Activated CD4-positive, alpha-beta memory T cell treated with anti-CD3 and anti-CD28 coated beads for 36 hours (primary cell): ENCODE measurements at places on chromosomes 2 and 18.

GRCh38 chr2:25814681-25815080 is 63.6 kb downstream of the ASXL2 start:
- DNase-seq = no peak

DNA sequence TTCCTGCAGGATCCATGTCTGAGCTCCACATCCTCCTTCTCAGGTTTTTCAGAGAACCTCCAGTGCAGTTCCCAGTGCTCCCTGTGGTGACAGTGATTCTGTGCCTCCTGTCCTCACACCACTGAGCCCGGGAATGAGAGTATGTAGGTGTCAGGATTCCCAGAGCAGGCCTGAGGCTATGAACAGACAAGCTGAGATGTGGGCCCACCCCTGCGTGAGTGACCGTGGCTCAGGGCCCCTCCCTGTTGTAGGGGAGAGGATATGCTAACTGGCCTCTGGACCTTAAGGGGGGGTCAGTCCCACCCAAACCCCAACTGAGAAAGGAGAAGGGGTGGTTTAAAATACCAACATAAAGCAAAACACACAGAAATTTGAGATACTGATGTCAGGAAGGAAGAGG is 104.8 kb upstream of the RAB12 start:
- DNase-seq = no peak

DNA sequence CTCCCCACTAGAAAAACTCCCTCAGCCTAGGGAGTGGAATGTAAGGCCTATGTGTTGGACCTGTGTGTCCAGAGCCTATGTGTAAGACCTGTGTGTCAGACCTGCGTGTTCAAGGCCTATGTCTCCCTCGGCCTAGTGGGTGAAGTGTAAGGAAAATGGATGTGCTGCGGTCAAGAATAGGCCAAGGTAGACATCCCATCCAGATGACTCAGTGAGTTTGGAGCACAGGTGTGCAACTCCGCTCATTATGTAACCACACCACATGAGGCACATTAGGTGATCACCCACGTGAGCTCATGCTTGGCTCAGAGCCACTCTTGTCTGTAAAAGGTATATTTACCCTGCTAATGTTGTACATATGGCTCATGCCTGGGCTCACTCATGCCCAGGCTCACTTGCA is 565.3 kb upstream of the CRIM1 start:
- no peak for DNase-seq

DNA sequence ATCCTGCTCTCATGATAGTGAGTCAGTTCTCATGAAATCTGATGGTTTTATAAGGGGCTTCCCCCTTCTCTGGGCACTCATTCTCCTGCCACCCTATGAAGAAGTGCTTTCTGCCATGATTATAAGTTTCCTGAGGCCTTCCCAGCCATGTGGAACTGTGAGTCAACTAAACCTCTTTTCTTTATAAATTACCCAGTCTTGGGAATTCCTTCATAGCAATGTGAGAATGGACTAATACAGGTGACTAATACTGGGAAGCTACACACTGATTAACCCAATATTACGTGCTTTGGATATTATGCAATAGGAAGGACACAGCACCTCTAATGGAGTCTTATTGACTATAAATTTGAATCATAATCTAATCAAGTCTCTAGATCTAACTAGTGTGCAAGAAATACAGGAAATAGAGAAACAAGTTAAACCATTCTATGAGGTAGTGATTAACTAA is 107.2 kb upstream of the ETAA1 start:
- DNase-seq = no peak

DNA sequence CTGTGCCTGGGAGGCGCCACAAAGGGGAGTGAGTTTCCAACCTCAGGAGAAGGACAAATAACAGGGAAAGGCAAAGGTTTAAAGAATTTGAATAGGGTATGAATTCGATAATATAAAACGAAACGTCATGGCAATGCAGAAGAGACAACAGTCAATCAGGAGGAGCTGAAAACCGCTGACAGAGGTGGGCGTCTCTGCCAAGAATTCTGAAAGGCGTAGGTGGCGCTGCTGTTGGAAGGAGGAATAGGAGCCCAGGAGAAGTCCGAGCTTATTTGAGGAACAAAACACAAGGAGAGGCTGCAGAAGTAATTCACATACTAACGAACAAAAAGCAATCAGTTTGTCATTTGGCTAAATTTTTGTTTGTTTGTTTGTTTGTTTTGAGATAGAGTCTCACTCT is 485.8 kb upstream of the POU3F3 start:
- DNase-seq = no peak

GRCh38 chr18:10202845-10203321 is 251.6 kb upstream of the APCDD1 start:
- DNase-seq = no peak

GRCh38 chr2:189441709-189442074 is 418 bp downstream of the WDR75 start:
- no peak for DNase-seq

- DNase-seq = no peak
Measured at GRCh38 chr2:60862642-60863041, 18.7 kb upstream of the REL start.

DNA sequence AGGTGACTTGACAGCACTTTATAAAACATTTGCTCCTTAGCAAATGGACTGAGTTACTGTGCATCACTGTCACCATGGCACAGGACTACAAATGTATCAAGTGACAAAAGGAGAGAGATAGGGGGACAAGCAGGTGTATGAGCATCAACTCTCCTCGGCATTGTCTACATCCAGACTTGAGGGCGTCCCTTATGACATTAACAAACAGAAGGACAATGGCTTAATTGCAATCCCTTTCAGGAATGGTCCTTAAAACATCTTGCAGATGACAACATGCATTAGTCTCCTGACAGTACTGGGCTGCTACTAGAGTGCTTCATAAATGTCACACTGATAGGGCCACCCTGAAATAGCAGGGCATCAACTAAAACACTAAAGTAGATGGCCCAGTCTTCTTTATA is 198.8 kb downstream of the PDE1A start:
- no peak for DNase-seq

DNA sequence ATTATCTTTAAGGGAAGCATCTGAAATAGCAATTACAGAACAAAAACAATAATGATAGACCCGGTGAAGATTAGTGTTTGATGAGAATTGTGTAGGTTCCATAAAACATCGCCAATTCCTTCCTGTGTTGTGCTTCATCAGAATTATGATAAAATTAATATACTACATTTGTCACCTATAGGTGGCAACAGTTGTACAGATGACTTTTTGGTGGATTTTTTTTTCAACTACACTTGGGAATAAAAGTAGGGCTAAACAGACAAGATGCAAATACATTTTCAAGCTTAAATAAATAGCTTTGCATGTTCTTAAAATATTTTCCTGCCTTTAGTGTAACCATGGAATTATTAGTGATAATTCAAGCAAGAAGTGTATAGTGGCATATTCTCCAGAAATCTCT is 7.0 kb upstream of the LYPD1 start:
- no peak for DNase-seq

DNA sequence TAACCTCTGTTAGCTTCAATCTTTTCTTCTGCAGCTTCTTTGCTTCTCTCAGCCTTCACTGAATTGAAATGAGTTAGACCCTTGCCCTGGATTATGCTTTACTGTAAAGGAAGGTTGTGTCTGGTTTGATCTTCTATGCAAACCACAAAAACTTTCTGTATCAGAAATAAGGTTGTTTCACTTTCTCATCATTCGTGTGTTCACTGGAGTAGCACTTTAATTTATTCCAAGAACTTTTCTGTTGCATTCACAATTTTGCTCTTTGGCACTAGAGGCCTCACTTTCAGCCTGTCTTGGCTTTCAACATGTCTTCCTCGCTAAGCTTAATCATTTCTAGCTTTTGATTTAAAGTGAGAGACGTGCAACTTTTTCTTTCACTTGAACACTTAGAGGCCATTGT is 365.3 kb downstream of the TDRD15 start:
- DNase-seq = no peak

- DNase-seq = no peak
Measured at GRCh38 chr2:162297925-162298552, 20.4 kb downstream of the IFIH1 start.

- DNase-seq = no peak
Measured at GRCh38 chr2:120477198-120477597, 131.3 kb downstream of the INHBB start.

- DNase-seq = no peak
Measured at GRCh38 chr18:7958081-7958896, 391.2 kb downstream of the PTPRM start.

GRCh38 chr18:73942081-73942625 is 205.5 kb downstream of the FBXO15 start:
- DNase-seq = no peak

DNA sequence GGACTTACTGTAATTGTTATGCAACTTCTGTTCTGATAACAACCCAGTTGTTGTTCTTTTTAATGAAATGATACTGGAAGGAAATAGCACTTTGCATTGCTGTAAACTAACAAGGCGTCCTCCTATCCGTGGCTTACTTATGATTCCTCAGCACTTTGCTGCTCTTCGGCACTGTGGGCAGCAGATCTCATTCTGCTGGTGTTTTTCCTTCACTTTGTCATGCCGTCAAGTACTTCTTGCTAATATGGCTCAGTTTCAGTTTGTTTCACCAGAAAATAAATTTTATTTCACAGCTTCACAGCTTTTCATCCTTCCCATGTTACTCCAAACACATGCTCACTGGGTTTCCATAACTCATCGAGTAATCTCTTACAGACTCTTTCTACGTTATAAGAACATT is 289.3 kb downstream of the MEIS1 start:
- no peak for DNase-seq
